Keratinocyte (primary cell): ENCODE measurements at places on chromosomes 7 and 10.

DNA sequence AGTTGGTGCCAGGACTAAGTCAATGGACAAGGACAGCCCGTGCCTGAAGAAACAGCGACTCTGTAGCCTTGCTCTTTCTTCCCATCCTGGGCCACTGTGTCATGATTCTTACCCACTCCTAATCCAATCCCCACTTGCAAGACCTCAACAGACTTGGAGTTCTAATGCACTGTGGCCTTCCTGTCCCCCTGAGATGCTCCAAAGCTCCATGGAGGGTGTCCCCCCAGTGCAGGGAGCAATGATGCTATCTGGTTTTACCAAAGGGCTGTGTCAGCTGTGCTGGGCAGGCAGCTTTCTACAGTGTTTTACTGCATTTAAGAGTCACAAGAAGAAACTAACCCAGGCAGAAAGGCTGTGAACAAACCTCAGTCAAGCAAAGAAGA is 108.1 kb downstream of the PRKAG2 start:
- H3K36me3 ChIP-seq, result no peaks in the 10 kb centered on the region
- H3K4me3 ChIP-seq, result no peak overlapping the region
- DNase-seq, result no peak
- H3K4me1 ChIP-seq, result no peaks in the 10 kb centered on the region
- H3K27me3 ChIP-seq, result no peaks in the 10 kb centered on the region
- H3K27ac ChIP-seq, result no peak overlapping the region

- no peaks in the 10 kb centered on the region for H3K27me3 ChIP-seq
- H3K4me3 ChIP-seq, result no peak overlapping the region
- no peak overlapping the region for H3K27ac ChIP-seq
- H3K4me1 ChIP-seq, result peaks cover 29% of the 10 kb centered on the region
- DNase-seq, result no peak
- peaks cover 8% of the 10 kb centered on the region for H3K36me3 ChIP-seq
These were observed 112.0 kb downstream of the UBE2H start for GRCh38 chr7:129840757-129841156.

- no peaks in the 10 kb centered on the region for H3K27me3 ChIP-seq
- no peak overlapping the region for H3K4me3 ChIP-seq
- no peak overlapping the region for H3K27ac ChIP-seq
- no peaks in the 10 kb centered on the region for H3K36me3 ChIP-seq
These were observed 362.9 kb downstream of the MAGI2 start for GRCh38 chr7:79090543-79090942.

DNA sequence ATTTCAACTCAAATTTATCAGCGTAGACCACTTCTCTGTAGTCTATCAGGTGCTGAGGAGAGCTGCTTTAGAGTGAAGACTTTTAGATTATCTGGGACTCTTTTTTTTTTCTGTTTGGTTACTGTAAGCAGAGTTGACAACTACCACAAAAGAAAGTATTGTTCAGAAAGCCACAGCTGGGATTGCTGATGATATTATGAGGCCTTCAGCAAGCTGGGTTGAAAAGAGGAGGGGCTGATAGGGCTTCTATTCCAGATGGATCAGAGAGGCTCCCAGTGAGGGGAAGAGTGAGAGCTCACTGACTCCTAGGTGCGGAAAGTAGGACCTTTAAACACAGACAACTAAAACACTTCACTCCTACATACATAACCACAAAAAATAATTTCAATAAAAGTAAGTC is 188.5 kb upstream of the FERD3L start:
- H3K36me3 ChIP-seq, result no peaks in the 10 kb centered on the region
- no peaks in the 10 kb centered on the region for H3K4me1 ChIP-seq
- DNase-seq, result no peak
- no peak overlapping the region for H3K27ac ChIP-seq
- no peak overlapping the region for H3K4me3 ChIP-seq

GRCh38 chr7:94245500-94245899 is 149.2 kb upstream of the COL1A2 start:
- DNase-seq, result no peak
- no peak overlapping the region for H3K4me3 ChIP-seq
- H3K36me3 ChIP-seq, result no peaks in the 10 kb centered on the region
- H3K27me3 ChIP-seq, result no peaks in the 10 kb centered on the region

GRCh38 chr10:101060951-101061623 is 702 bp upstream of the KAZALD1 start:
- H3K27me3 ChIP-seq, result peaks cover 26% of the 10 kb centered on the region
- peaks cover 19% of the 10 kb centered on the region for H3K4me1 ChIP-seq
- H3K27ac ChIP-seq, result peak overlapping the region; percentile 97
- H3K36me3 ChIP-seq, result no peaks in the 10 kb centered on the region
- no peak for DNase-seq
- H3K4me3 ChIP-seq, result peak overlapping the region; percentile 85

GRCh38 chr10:6580279-6581029 is 378 bp upstream of the PRKCQ start:
- peaks cover 10% of the 10 kb centered on the region for H3K4me1 ChIP-seq
- H3K36me3 ChIP-seq, result no peaks in the 10 kb centered on the region
- H3K27me3 ChIP-seq, result no peaks in the 10 kb centered on the region
- no peak for DNase-seq
- peak overlapping the region; percentile 37 for H3K27ac ChIP-seq

GRCh38 chr10:31792745-31793144 is 135.9 kb downstream of the ARHGAP12 start:
- H3K4me3 ChIP-seq, result no peak overlapping the region
- no peaks in the 10 kb centered on the region for H3K27me3 ChIP-seq
- H3K27ac ChIP-seq, result no peak overlapping the region

DNA sequence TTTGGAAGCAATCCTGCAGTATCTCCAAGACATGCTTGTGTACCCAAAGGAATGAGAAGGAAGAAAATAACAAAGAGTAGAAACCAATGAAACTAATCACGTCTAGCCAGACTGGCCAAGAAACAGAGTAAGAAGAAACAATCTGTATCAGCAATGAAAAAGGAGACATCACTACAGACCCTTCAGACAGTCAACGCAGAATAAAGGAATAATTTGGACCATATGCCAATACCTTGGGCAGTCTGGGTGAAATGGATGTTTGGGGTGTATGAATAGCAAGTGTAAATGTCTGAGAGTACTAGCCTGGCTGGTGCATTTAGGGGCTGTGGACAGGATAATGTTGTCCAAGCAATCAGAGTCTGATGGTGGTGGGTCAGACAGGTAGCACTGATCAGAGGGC is 61.1 kb downstream of the SLC29A4 start:
- no peak overlapping the region for H3K27ac ChIP-seq
- no peak for DNase-seq

DNA sequence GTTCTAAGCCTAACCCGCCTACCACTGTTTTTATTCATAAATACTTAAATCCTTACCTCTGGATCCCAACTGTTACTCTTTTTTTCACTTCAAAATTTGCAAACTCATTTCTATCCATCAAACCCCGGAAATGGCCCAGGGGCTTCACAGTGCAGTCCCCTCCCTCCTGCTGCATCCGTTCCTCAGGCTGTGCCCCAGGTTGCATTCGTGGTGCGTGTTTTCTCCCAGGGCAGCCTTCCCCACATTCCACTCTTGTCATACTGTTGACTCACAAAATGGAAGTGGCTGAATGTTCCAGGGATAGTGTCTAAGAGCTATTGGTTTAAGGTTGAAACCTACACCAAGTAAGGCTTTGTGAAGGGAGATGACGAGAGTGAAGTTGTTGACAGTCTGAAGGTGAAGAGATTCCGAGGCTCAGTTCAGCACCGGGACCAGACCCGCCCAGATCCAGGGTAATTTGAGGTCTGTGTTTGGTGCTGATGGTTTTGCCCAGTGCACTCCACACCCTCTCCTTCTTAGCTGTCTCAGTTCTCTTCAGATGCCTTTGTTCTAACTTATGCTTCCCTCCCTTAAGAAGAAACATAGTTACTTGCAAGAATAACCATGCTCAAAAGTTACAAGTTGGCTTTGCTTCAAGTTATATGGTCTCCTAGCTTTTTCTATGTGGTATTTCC is 7.7 kb downstream of the INSIG1 start:
- no peaks in the 10 kb centered on the region for H3K27me3 ChIP-seq
- no peak overlapping the region for H3K4me3 ChIP-seq
- DNase-seq, result no peak
- H3K27ac ChIP-seq, result peak overlapping the region; percentile 37

- DNase-seq, result no peak
- H3K4me3 ChIP-seq, result no peak overlapping the region
- H3K4me1 ChIP-seq, result peaks cover 11% of the 10 kb centered on the region
- peaks cover 6% of the 10 kb centered on the region for H3K27me3 ChIP-seq
- no peaks in the 10 kb centered on the region for H3K36me3 ChIP-seq
These were observed 22.5 kb upstream of the TNRC18 start for GRCh38 chr7:5445981-5446594.

DNA sequence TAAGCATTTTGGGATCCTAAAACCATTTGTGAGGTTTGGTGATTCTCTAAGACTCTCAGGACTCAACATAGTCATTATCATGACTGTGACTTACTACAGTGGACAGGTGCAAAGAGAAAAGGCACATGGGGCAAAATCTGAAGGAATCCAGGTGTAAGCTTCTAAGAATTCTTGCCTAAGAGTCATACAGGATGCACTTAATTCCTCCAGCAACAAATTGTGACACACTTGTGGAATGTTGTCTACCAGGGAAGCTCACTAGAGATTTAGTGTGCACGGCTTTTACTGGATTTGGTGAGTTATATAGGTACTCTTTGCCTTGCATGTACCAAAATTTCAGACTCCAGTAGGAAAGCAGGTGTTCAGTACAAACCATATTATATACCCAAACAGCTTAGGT is 47.9 kb downstream of the WAC start:
- no peaks in the 10 kb centered on the region for H3K27me3 ChIP-seq
- H3K4me3 ChIP-seq, result no peak overlapping the region
- H3K36me3 ChIP-seq, result peaks cover 3% of the 10 kb centered on the region
- peaks cover 5% of the 10 kb centered on the region for H3K4me1 ChIP-seq

DNA sequence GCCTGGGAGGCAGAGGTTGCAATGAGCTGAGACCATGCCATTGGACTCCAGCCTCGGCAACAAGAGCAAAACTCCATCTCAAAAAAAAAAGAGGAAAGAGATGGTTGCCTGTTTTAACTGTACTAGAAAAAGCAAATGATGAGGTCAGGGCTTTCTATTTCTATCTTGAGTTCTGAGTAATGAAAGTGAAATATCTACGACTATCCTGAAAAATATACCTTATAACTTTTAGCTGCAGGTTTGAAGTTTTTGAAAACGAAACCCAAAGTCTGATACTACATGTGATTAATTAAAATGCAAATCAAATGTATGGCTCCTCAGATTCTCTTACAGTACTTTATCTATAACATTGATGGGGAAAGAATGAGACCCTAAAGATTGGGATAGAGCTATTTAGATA is 636.2 kb upstream of the LRRN3 start:
- H3K4me3 ChIP-seq, result no peak overlapping the region
- DNase-seq, result no peak
- H3K27ac ChIP-seq, result no peak overlapping the region
- no peaks in the 10 kb centered on the region for H3K27me3 ChIP-seq
- H3K4me1 ChIP-seq, result no peaks in the 10 kb centered on the region

DNA sequence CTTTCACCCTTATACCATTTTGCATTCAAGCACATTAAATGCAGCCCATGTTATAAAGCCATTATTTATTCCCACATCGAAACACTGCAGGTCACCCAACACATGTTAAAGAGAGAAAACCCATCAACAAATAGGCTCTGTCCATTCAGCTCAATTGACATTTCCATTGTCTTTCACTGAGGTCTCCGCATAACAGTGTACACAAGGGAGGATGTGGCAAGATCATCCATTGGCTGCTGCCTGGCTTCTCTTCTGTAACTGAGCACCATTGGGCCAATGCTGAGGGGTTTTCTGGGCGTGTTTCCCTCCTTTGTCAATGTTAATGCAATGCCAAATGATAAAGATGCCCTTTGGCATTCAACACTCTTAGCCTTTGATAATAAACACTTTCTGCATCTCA is 278.1 kb upstream of the SP4 start:
- H3K36me3 ChIP-seq, result no peaks in the 10 kb centered on the region
- H3K27me3 ChIP-seq, result no peaks in the 10 kb centered on the region
- no peak for DNase-seq
- H3K4me1 ChIP-seq, result no peaks in the 10 kb centered on the region

DNA sequence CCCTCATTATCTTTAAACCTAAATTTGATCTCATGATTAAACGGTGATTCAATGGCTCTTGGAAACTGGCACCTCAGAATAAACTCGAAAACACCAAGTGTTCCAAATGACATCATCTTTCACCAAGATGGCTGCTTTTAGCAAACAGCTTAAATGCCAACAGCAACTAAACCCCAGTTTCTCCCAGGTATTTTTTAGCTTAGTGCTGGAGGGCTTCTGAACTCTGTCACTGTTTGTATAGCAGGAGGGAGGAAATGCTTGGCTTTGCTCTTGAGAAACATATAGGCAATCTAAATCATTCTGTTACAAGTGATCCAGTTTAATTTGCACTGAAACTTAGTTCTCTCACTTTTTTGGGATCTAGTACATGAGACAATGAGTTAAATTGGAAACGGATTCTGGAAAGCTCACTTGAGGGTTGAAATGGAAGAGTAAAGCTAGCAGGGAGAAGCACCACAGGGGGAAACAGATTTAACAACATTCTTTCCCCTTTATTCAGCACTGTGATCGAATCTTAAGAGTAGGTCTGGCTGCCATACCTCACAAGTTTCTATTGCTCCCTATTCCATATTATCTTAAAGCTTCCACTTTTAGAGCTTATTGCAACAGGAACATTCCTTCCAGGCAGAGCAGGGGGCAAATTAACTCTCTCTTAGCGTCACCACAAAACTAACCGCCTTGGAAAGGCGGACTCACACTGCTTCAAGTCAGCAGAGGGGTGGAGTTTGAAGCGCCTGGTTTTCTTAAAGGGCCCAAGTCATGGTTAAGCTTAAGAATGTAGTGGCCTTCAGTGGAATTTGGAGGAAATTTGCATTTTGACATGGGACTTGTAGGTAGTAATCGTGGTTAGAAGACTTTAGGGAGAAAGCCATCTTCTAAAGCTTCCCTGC is 1.8 kb upstream of the CCDC6 start:
- H3K4me3 ChIP-seq, result peak overlapping the region; percentile 75
- H3K27me3 ChIP-seq, result no peaks in the 10 kb centered on the region
- DNase-seq, result no peak
- H3K36me3 ChIP-seq, result no peaks in the 10 kb centered on the region
- peaks cover 48% of the 10 kb centered on the region for H3K4me1 ChIP-seq
- peak overlapping the region; percentile 95 for H3K27ac ChIP-seq

DNA sequence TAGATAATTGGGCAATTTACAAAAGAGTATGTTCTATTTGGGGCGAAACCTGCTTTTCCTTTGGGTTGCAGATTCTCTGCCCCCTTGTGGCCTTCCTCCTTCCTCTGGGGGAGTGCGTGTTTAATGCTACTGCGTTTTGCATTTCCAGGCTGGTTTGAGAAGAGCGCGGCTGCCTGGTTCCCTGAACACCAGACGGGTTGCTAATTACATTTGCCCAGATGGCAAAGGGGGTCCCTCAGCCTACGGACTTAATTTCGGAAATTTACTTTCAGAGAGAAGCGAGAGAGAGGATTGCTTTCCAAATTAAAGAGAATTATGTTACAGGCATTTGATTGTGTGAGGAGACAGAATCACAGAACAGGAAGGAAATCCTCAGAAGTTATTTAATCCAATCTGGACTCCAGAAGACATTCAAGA is 91.9 kb upstream of the JAZF1 start:
- no peaks in the 10 kb centered on the region for H3K36me3 ChIP-seq
- DNase-seq, result no peak
- H3K27ac ChIP-seq, result no peak overlapping the region
- H3K4me3 ChIP-seq, result no peak overlapping the region
- H3K4me1 ChIP-seq, result no peaks in the 10 kb centered on the region
- no peaks in the 10 kb centered on the region for H3K27me3 ChIP-seq
